ENCODE measurements at places on chromosomes 5 and 9. TPM values are rescaled to one million over a fixed set of nuclear protein-coding genes. Genes with fewer than 3 reads are reported as not detected.

GARNL3 gene
- 4.9 TPM for polyA plus RNA-seq

GRCh38 chr5:9013147-9013546 lies 532.7 kb downstream of the SEMA5A start:
- no peak overlapping the region for H3K27ac ChIP-seq
- no peak overlapping the region for H3K4me3 ChIP-seq
- DNase-seq: no peak
- no peaks in the 10 kb centered on the region for H3K27me3 ChIP-seq
- H3K36me3 ChIP-seq: no peaks in the 10 kb centered on the region

GRCh38 chr5:116456036-116456435 lies 118.6 kb downstream of the SEMA6A start:
- no peaks in the 10 kb centered on the region for H3K4me1 ChIP-seq
- no peak for DNase-seq
- no peak overlapping the region for H3K4me3 ChIP-seq
- H3K27ac ChIP-seq: no peak overlapping the region

GRCh38 chr9:133990366-133991213 lies 1.5 kb downstream of the VAV2 start:
- H3K27ac ChIP-seq: peak overlapping the region; percentile 99
- DNase-seq: peak; percentile 96
- peak overlapping the region; percentile 67 for H3K4me3 ChIP-seq
- H3K36me3 ChIP-seq: no peaks in the 10 kb centered on the region
- no peaks in the 10 kb centered on the region for H3K27me3 ChIP-seq

GRCh38 chr5:97096191-97096590 lies 46.2 kb downstream of the LIX1 start:
- H3K27ac ChIP-seq: no peak overlapping the region
- H3K36me3 ChIP-seq: no peaks in the 10 kb centered on the region
- H3K27me3 ChIP-seq: no peaks in the 10 kb centered on the region
- DNase-seq: no peak

DNA sequence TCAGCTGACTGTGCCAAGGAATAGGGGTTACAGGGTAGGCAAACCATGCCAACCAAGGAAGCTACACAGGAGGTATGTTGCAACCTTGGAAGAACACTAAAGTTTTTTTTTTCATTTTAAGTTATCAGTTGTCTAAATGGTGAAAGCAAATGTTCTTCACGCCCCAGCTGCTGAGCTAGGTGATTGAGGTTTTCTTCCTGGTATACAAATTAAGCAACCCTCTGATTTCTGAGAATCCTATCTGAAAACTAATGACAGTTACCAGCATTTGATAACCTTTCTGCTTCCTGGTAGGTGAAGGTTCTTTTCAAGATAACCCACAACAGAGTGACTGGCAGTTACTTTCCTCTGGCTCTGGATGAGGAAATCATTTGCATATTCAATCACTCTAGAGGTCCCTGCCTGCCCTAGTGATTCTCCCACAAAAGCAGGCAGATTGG lies 194.9 kb downstream of the ATP10B start:
- H3K4me3 ChIP-seq: no peak overlapping the region
- H3K27me3 ChIP-seq: no peaks in the 10 kb centered on the region
- H3K27ac ChIP-seq: peak overlapping the region; percentile 90
- H3K4me1 ChIP-seq: peaks cover 2% of the 10 kb centered on the region
- H3K36me3 ChIP-seq: no peaks in the 10 kb centered on the region
- DNase-seq: peak; percentile 90

COL15A1 gene
- 0.81 TPM for polyA plus RNA-seq

DNA sequence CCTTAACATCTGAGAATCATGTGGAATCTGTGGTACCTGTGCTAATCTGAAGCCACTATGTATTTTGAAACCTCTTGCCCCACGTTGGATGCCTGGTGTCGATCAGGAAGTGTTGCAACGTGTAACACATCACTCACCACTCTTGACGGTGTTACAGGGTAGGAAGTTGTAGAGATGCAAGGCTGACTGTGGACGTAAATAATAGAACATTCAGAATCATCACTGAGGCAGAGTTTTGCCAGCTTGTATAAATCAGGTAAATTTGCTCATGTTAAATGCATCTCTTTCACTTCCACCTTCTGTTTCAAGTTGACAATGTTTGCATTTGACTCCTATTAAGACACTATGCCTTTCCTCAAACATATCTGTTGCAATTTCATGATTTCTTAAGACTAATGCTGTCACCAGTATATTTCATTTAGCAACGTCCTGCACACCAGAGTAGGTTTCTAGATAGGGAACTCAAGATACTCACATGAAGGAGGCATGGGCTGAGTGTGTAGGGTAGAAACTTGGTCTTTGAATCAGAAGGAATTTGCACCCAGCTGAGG lies 38.1 kb downstream of the BASP1 start:
- H3K27ac ChIP-seq: no peak overlapping the region
- no peaks in the 10 kb centered on the region for H3K27me3 ChIP-seq
- H3K4me3 ChIP-seq: no peak overlapping the region

Measured in small intestine (tissue), 16 donors.